ENCODE measurements at places on chromosomes 12 and 14.

DNA sequence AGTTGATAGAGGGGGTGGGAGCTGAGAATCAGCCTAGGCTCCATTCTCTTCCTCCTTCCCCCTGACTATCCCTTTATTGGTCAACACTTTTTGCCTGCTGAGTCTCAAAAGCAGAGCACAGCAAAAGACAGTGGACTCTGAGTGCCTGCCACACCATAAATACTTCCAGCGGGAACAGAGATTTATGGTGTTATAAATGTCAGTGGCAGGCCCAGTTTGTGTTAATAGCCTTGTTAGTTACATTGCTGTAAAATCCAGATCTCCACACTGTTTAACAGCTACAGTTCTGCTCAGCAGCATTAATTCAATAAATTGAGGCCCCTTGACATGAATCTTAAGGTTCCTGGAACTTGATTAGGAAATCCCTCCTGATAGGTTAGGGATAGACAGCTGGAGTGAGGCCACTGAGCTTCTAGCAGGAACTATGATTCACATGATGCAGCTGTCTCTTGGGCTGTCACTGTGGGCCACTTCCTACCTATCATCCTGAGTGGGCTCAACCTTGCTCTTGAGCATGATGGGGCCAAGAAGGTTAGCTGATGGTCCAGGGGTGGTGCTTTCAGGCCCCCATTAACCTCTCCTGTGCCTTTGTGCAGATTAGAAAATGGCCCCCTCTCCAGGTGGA, 295.2 kb upstream of the SRRM4 start:
- no peak for DNase-seq

DNA sequence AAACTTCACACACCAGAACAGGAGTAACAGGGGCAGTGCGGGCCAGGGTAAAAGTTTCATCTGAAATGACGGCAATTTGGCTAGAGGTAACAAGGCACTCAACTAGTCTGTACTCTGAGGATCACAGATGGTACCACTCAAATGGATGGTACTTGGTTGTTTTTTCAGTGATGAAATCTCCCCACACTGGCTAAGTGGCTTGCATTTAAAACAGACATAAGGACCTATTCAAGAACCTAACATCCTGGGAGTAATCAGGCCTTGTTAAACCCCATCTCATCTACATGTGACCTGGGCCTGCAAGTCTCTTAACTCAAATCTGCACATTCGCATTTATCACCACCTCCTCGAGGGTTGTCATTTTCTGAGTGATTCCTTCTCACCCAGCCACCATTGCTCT, 90.8 kb downstream of the PRKAB1 start:
- no peak for DNase-seq

- DNase-seq = no peak
Measured at GRCh38 chr14:97162621-97163020, 365.4 kb downstream of the VRK1 start.

- DNase-seq = no peak
Measured at GRCh38 chr12:2118061-2118460, 65.3 kb downstream of the CACNA1C start.

GRCh38 chr12:94186278-94187241, 38.2 kb downstream of the PLXNC1 start:
- peak; percentile 69 for DNase-seq

DNA sequence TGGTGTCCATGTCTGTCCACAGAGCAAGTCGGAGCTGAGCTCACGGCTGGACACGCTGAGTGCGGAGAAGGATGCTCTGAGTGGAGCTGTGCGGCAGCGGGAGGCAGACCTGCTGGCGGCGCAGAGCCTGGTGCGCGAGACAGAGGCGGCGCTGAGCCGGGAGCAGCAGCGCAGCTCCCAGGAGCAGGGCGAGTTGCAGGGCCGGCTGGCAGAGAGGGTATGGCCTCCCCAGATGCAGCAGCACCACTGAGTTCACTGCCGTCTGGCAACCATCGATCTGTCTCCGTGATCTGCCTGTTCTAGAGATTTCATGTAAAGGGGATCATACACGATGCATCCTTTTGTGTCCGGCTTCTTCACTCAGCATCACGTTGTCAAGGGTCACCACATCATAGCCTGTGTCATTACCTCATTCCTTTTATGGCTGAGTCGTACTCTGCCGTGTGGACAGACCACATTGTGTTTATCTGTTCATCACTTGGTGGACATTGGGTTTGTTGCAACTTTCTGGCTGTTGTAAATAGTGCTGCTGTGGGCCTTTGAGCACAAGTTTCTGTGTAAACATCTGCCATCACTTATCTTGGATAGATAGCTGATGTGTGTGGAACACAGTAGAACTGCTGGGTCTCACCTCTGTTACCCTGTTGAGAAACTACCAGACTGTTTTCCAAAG, 21.9 kb downstream of the HIP1R start:
- no peak for DNase-seq

- DNase-seq = no peak
Measured at GRCh38 chr12:30764251-30764650, 9.5 kb upstream of the CAPRIN2 start.

GRCh38 chr12:81863406-81863805, 104.3 kb upstream of the PPFIA2 start:
- no peak for DNase-seq

- no peak for DNase-seq
Measured at GRCh38 chr14:30211326-30211725, 283.7 kb upstream of the PRKD1 start.

DNA sequence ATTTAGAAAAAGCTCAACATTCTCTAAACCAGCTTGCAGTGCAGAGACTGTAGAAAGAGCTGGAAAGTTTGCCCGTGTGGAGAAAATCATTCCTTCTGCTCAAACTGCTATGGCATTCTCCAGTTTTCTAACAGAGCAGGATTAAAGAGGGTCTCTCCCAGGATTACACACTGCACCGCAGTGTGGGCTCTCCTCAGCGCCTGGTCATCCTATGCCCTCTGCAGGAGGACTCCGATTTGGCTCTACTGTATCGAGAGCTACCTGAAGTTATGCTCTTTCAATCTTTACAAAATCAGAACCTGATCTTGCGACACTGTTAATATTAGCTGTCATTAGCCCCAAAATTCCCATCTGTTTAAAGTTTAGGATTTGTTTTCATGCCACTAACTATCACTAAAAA, 33.0 kb downstream of the BHLHE41 start:
- no peak for DNase-seq

DNA sequence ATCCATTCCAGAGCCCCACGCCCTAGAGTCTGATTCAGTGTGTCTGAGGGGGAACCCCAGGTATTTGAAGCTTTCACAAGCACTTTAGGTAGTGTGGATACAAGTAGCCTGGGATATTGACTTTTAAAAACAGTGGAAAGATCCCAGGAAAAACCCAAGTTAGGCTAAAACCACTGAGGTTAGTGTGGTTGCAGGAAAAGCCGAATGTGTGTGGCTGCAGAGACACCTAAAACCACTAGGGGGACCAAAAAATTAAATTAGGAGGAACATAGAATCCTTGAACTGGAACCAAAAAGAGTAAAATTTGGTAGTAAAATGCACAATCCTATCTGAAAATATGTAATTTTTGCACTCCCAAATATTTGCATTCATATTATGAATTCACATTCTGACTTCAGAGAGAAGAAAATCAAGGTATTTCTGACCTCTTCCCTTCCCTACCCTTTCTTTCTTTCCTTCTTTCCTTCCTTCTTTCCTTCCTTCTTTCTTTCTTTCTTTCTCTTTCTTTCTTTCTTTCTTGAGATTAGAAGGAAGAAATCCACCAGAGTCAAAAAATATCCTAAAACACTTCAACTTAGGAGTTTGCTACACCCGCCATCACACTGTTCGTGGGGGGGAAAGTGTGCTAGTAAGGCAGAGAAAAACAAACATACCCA, 37.8 kb downstream of the SLCO1A2 start:
- no peak for DNase-seq

- DNase-seq = no peak
Measured at GRCh38 chr14:91918186-91918883, 29.2 kb downstream of the FBLN5 start.

DNA sequence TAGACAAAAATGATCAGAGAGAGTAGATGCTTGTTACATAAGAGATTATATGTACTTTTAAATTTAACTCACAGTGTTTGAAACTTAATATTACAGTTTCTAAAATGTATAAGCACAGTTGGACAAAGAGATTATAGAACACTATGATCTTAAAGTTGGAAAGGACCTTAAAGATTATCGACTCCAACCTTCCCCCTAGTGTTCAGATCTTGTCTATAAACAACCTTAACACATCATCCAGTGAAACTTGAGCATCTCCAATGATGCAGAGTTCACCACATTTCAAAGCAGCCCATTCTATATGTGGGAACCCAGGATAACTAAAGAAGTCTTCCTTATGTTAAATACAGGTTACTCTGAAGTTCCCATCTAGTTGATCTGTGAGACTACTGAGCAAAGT, 480.8 kb downstream of the RMST start:
- no peak for DNase-seq

DNA sequence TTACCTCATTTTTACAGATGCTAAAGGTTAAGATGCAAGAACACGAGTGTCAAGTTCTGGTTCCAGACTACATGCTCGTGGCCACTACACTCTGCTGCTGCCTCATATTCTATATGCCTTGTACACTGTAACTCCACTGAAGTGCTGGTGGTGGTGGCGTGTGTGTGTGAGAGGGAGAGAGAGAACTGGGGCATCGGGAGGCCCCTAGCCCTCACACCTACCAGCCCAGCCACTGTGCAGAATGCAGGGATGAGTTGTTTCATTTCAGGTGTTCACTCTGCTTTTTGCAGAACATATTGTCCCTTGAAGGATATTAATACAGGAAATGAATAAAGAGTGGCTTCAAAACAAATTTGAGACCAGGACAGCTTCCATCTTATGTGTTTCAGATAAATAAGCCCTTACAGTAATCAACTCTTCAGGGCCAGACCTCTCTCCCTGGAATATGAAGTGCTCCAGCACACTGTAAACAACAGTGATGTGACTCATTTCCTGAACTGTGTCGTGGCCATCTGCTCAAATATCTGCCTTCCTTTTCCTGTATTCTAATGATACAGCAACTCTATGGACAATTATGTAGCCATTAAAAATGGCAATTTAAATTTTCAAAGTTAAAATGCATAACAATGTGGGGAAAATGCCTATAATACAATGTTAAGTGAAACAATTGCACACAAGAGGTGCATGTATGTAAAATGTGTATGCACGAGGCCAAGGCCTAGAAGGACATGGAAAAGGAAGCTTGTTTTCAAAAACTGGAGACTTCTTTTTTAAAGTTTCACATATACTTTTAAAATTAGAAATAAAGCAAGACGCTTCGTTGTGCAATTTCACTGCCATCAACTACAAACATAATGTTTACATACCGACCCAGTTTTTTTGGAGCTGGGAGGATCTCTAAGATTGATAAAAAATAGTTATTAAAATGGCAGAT, 215.4 kb downstream of the PELI2 start:
- no peak for DNase-seq

GRCh38 chr12:33265900-33266299, 173.7 kb downstream of the SYT10 start:
- no peak for DNase-seq

GRCh38 chr14:76936483-76936882, 92.0 kb downstream of the IRF2BPL start:
- no peak for DNase-seq

DNA sequence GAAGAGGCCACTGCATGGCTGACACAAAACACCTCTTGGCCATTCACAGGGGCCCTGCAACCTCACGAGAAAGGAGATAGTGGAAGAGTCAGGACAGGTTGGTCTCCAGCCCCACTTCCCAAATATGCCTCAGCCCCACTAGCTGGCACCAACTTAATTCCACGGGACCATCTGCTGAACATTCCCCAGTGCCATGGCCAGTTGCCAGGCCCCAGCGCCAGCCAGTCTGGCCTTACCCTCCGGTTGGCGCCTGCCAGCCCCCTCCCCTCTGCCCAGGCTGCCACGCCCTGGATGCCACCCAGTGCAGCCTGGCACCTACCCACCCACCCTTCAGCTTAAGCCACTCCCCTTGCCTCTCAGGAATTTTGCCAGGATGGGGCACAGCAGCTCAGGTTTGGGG, 21.2 kb upstream of the HSPB8 start:
- no peak for DNase-seq

DNA sequence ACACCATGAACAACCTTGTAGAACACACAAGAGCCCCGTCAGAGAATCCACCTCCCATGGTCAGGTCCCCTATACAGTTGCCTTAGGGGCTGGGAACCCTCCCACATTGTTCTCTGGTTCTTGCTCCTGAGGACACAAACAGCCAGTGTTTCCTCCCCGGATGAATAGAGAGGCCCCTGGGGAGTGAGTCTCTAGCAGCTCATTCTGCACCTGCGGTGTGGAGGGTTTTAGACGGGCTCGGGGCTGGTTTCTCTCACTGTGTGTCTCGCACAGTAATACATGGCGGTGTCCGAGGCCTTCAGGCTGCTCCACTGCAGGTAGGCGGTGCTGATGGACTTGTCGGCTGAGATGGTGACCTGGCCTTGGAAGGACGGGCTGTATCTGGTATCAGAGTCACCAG, 1052.1 kb downstream of the TMEM121 start:
- no peak for DNase-seq

DNA sequence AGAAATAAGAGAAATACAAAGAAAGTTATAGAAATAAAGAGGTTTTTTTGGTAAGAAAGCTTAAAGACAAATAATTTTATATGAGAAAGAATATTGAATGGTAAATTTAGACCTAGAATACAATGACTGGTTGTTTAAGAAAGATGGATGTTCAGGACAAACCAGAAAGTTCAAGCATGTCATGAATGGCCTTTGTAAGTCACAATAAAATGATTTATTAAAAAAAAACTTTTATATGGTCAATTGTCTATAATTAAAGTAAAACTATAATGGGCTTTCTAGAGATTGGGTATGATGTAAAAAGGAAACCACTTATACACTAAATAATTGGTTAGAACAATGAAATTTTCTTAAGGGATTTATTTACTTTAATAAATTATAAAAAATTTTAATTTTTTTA, 19.8 kb upstream of the CAPRIN2 start:
- DNase-seq = no peak

- no peak for DNase-seq
Measured at GRCh38 chr12:30992381-30992780, 65.8 kb downstream of the TSPAN11 start.

- DNase-seq = no peak
Measured at GRCh38 chr14:104118006-104118844, 20.2 kb upstream of the KIF26A start.

DNA sequence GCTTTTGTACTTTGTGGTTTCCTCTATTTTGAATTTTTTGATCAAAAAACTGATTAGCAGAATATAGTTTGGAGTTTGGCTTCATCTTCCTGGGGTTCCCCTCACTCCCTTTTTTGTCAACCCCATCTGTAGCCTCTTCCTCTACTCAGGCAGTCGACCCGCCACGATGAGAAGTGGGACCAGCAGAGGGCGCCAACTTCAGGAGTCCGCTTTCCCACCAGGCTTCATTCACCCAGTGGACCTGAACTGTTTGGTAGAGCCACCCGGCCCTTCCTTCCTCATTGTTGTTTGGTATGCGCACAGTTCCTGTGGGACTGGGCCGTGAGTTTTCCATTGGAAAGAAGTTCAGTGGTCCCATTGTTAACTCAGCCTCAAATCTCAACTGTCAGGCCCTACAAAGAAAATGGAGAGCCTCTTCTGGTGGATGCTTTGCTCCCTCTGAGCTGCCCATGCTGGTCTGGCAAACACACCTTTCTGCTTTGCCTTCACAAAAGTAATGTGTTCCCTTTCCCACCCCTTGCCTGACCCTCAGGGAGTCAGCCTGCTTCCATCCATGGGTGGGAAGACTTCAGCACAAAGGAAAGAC, 21.7 kb downstream of the TMBIM6 start:
- DNase-seq = peak; percentile 35

All from muscle of arm (tissue), 14 donors.